ENCODE measurements at places on chromosomes 1 and 21. TPM values are rescaled to one million over a fixed set of nuclear protein-coding genes. Genes with fewer than 3 reads are reported as not detected.

The FAM72D gene
- total RNA-seq, result not detected

The ANGPTL1 gene
- total RNA-seq, result not detected

The ADORA3 gene
- total RNA-seq, result not detected

The PTGFR gene
- not detected for total RNA-seq

The CENPL gene
- 11.8 TPM for total RNA-seq

The KRTAP21-2 gene
- total RNA-seq, result not detected

The RORC gene
- 2.5 TPM for total RNA-seq

The OR2T29 gene
- not detected for total RNA-seq

The SELE gene
- not detected for total RNA-seq

The SPRR2B gene
- total RNA-seq, result not detected

The TRMT13 gene
- total RNA-seq, result 60.3 TPM

The DIO1 gene
- total RNA-seq, result not detected

The BCAN gene
- 0.15 TPM for total RNA-seq

The FLG gene
- not detected for total RNA-seq

The MNDA gene
- total RNA-seq, result 0.70 TPM

The CTTNBP2NL gene
- total RNA-seq, result 0.90 TPM

The SFN gene
- 1.5 TPM for total RNA-seq
